Stimulated activated CD4-positive, alpha-beta T cell treated with anti-CD3 and anti-CD28 coated beads, Interleukin-2, amount 100 ng/mL, for 4 hours (primary cell): ENCODE measurements at places on chromosomes 7 and 10.
A peak's percentile ranks its signal among the peaks of the same experiment; 100 is the strongest.

GRCh38 chr7:155597753-155598140 is 46.7 kb upstream of the RBM33 start:
- no peak for DNase-seq

DNA sequence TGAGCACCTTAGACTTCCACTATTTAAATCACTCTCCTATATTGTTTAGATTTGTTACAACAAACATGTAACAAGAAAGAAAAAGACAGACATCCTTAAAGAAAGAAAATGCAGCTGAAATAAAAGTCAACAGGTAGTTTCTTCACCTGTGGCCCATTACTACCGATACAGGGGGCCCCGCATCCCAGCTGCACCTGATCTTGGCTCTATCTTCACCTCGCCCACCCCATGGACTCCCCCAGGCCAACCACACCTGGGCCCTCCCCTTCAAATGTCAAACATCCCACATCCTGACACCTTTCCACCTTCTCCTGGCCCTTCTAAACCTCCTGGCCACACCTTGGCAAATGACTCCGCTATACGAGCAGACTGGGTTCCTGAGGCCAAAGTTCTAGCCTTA is 7.0 kb downstream of the DDX56 start:
- DNase-seq = no peak

- DNase-seq = no peak
These were observed 13.1 kb downstream of the PLEKHA1 start for GRCh38 chr10:122387572-122387971.

GRCh38 chr10:42990016-42990720 is 86.7 kb upstream of the RET start:
- DNase-seq = no peak

- no peak for DNase-seq
These were observed 20.6 kb upstream of the FAM180A start for GRCh38 chr7:135769005-135769802.

DNA sequence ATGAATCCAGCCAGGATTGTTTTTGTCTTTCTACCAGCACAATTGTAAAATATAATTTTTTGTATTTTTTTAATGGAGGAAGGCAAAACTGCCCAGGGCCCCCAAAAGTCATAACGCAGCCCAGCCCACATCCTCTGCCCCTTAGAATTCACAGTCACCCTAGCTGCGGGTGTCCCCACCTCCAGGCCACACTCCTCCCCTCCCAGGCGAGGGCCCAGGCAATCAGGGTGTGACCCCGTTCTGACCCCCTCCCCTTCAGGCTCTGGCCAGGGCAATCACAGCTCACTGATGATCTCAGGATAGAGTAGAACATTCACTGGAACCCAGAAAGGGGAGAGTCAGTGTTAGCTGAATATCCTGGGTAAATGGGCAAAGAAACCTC is 92.0 kb upstream of the MACROH2A2 start:
- no peak for DNase-seq

- DNase-seq = no peak
These were observed 44.3 kb downstream of the MACC1 start for GRCh38 chr7:20172736-20173334.

- no peak for DNase-seq
These were observed 240.9 kb downstream of the THSD7A start for GRCh38 chr7:11591055-11591633.

DNA sequence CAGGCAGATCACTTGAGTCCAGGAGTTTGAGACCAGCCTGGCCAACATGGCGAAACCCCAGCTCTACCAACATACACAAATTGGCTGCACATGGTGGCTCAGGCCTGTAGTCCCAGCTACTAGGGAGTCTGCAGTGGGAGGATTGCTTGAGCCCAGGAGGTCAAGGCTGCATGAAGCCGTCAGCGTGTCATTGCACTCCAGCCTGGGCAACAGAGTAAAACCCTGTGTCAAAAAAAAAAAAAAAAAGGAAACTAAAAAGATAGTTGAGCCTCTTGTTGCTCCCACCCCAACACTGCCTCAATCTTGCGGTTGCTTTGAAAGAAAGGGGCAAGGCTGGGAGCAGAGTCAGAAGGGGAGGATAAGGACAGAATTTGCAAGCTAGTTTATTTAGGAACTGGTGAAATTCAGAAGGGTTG is 69.9 kb downstream of the SYPL1 start:
- no peak for DNase-seq

- no peak for DNase-seq
These were observed 142.0 kb upstream of the AGK start for GRCh38 chr7:141409219-141409618.

- DNase-seq = no peak
These were observed 47.3 kb upstream of the INSYN2A start for GRCh38 chr10:127243490-127244272.

GRCh38 chr10:70558871-70559810 is 43.4 kb downstream of the PRF1 start:
- DNase-seq = peak; percentile 61

- no peak for DNase-seq
These were observed 11.7 kb upstream of the PRDX3 start for GRCh38 chr10:119190353-119190752.

- no peak for DNase-seq
These were observed 46.4 kb upstream of the NKX6-2 start for GRCh38 chr10:132832186-132832969.

DNA sequence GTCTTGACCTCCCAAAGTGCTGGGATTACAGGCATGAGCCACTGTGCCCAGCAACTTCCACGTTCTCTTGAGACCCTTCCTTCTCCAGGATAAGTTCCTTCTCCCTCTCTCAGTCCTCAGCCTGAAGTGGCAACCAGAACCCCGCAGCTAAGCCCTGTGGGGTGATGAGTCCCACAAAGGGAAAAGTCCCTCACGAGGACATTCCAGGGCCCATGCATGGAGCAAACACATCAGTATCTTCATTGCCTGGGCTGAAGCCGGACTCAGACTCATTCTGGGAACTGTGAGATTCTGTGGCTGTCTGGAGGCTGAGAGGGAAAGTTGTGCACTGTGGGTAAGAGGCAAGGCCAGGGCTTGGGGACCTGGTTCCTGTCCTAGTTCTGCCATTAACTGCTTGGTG is 622.9 kb downstream of the GALNT17 start:
- DNase-seq = no peak

DNA sequence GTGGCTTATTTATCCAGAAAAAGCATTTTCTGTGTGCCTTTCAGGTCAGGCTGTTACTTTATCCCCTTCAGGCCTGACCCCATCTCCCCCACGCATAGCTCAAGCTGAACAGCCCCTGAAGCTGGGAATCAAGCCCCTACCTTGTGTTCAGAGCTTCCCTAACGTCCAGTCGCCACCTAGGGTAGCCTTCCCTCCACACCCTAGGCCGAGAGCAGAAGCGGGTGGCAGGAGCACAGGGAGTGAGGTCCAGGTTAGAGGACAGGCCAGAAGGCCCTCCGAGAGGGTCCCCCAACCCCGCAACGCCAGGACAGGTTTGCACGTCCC is 479 bp upstream of the SEMA4G start:
- DNase-seq = no peak

- DNase-seq = no peak
These were observed 20.4 kb downstream of the AQP1 start for GRCh38 chr7:30931929-30932540.

GRCh38 chr7:83149466-83149865 is 13.2 kb downstream of the PCLO start:
- no peak for DNase-seq

DNA sequence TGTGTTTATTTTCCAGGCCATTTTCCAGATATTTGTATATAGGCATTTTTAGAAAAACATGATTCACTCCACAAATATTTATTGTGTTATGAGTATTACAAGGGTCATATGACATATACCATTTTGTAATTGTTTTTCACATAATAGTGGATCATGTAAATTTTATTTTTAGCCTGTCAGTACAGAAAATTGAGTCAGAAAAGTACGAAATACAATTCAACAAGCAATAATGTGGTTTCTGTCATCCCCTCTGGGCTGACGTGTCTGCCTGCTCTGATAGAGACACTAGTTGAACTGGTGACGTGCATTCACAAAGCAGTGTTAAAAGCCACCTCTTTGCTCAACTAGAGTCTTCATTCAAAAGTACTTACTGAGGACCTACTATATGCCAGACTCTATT is 97.9 kb upstream of the STEAP1B start:
- DNase-seq = no peak

DNA sequence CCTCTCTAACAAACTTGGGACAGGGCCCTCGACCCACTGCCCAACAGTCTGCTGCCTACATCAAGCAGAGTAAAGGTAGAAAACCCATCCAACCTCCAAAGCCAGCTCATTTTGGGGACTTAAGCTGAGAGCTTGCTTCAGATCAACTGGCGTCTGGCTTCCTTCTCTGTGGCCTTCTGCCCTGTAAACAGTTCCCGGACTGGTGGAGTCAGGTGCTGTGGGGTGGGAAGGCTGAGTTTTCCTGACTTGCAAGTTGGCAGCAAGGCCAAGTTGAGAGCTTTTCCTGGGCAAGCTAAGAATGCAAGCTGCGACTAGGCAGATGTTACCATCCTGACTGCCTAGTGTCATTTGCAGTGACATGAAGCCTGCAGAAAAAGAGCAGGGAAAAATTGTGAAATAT is 3.7 kb downstream of the GALNT17 start:
- no peak for DNase-seq

GRCh38 chr7:50369143-50370026 is 64.9 kb downstream of the IKZF1 start:
- no peak for DNase-seq

DNA sequence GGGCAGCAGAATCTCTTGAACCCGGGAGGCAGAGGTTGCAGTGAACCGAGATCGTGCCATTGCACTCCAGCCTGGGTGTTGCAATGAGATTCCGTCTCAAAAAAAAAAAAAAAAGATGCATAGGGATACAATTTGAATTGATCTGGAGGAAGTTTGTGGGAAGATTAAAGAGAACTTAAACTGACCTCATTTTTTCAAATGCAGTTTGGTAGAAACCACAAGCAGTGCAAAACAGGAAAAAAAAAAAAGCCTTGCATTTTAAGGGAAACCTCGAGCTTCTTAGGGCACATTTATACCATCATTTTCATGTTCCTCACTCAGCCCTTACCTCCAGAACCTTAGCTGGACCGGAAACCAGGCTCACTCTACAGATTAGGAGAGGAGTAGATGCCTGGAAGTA is 2.8 kb downstream of the KCTD7 start:
- no peak for DNase-seq
